Activated naive CD8-positive, alpha-beta T cell treated with anti-CD3 and anti-CD28 coated beads for 36 hours (primary cell): ENCODE measurements at places on chromosomes 4 and X.

- DNase-seq: no peak
Measured at GRCh38 chr4:55912249-55912648, 36.5 kb upstream of the CEP135 start.

GRCh38 chrX:41133551-41133950, 48.3 kb downstream of the USP9X start:
- DNase-seq: no peak

DNA sequence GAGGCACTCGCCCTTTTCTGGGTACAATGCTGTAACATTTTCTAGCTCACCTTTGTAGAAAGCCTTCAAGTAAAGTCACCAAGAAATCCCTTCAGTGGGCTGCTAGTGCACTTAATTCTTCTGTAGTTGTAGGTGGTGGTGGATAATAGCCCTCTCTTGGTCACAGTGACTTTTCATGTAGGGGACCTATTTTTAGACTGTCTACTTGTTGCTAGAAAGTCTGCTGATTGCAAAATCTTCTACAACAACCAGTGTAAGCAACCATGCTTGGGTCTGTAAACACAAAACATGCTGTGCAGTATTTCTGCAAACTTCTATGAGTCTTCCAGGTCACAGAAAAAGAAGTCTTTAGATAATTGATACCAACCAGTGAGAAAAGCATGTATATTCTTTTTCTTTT, 55.6 kb downstream of the PBDC1 start:
- no peak for DNase-seq

GRCh38 chr4:88697588-88698329, at the start of gene NAP1L5:
NAP1L5 (minus strand) TSS chr4:88697829; CDS start chr4:88697754, 75 bp downstream.
- DNase-seq: peak; percentile 71

GRCh38 chr4:177582992-177583391, 140.8 kb upstream of the AGA start:
- no peak for DNase-seq

DNA sequence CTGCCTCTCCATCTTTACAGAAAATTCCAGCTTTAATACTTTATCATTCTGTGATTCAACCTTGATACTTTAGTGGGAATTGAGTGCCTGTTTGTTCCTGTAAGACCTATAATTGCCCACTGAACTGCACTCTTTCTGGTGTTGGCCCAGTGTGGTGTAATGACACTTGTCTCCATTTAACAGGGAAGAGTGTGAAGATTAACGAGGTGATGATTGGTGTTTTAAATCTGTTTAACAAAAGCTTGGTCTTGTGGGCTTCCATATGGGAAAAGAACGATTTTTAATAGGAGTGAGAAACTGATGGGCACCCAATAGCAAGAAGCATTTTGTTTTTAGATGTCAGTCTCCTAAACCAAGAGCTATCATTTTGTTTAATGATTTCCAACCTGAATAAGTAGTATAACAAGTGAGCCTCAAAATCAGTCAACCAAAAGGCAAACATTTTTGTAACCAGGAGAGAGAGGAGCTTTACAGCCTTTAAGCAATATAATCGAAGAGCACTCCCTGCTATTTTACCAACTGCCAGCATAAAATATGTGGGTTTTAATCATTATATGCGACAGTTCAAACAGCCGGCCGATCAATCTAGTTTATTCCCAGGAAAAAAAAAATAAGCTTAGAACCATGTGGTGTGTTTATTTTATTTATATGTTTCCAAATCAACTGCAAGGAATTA, 50.2 kb downstream of the SUPT20HL1 start:
- DNase-seq: no peak

DNA sequence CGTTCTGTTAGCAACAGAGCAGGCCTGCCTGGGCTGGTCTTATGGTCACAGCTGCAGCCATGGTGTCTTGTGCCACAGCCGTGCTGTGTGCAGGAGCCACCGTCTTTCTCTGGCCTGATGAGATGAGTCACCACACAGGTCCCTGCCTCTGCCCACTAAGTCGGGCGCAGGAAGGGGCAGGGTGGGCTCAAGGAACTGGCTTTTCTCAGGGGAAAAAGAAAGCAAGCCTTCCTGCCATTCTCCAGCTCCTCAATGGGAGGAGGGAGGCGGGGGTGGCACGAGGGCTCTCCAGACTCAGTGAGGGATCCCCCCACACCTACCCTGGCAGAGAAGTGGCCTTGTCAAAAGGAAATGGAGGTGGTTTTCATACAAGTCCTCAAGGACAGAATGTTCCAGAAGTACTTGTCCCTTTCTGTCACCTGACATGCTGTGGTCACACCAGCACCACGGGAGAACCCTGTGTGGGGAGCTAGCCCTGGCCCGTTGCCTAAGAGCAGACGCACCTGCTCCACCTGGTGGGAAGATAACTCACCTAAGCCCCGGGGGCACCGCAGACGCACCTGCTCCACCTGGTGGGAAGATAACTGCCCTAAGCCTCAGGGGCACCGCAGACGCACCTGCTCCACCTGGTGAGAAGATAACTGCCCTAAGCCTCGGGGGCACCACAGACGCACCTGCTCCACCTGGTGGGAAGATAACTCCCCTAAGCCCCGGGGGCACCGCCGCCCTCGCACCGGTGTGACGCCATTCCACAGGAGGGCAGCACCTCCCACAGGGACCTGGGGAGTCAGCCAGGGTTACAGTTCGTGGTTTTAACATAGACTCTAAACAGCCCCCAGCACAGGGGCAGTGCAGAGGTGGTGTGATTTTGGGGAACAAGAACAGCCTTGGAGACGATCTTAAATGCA, 18.5 kb downstream of the UVSSA start:
- no peak for DNase-seq

DNA sequence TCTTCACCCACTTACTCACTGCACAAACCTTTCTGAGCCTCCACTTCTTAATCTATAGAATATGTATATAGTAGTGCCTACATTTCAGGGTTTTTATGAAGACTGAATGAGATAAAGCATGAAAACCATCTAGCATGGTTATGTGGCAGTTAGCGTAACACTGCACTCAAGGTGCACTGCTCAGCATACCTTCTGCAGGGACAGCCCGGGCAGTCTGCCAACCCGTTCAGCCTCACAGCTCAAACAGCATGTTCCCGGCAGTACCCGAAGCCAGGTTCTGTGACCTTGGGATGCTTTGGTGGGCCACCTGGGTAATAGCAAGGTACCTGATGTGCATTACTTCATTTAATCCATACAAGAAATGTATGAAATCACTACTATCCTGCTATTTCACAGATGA, 81.4 kb downstream of the DOCK11 start:
- no peak for DNase-seq

DNA sequence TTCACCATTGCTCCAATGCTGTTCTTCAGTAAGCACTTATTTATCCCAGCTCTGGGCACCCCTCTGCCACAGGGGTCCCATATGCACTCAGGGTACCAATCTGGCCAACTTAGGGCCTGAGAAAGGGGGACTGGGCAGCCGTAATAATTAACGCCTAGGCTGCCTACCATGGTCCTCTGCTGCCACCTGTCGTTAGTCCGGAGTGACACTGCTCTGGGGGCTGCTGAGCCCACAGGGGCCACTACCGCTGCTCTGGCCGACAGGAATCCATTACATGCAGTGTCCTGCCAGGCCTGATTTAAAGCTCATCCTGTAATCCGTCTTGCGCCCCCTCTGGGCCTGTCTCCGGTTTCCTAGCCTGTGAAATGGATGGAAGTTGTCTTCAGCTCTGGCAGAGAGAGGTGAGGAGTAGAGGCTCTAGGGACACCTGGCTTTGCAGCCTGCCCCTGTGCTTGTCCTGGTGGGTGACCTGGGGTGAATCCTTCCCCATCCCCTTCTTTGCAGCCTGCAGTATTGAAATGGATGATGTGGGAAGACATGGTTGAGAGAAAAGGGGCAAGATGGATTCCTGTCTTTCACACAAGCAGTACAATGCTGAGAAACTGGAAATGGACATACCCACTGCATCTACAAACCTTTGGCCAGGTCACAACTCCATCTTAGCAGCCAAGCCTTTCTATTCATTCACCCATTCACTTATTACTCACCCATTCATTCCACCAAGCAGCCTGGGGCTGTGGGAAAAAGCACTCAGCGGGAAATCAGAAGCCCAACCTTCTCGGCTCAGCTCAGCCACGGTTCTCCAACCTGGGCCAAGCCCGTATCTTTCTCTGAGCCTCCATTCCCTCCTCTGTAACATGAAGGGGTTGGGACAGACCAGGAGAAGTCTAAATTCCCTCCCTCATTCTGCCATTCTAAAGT, 116.3 kb upstream of the NALF2 start:
- DNase-seq: peak; percentile 30

DNA sequence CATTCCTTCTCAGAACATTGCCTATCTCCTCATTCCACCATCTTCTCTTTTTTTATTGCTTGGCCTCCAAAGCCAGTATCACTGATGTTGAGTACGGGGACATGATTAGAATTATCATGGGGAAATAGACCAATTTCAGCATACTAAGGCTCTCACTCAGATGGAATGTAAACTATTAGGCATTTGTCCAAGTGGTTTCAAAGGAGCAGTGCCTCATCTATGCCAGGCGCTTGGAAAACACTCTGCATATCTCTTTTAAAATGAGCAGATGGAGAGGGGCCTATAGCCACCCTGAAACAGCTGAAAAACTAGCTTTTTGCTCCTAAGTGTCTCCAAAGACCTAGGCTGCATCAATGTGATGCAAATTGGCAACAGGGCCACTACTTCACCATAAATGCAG, 150.8 kb upstream of the DIPK2B start:
- no peak for DNase-seq

- no peak for DNase-seq
Measured at GRCh38 chr4:114085611-114086345, 106.3 kb upstream of the ARSJ start.

DNA sequence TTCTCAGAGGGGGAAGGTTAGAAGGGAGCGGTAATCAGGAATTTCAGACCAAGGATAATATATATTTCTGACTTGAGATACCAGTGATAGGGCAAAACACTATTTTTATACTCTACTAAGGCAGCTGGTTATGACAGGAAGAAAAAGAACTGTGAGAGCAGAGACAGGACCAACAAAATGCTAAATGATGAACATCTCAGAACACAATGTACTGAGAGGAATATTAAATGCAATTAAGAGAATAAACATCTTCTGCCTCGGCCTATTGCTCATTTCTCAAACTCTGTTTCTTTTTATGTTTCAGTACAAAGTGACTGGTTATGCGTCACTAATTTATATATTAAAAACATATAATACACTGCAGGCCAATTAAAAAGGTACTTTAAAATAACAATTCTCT, 122.0 kb upstream of the RLIM start:
- DNase-seq: no peak

DNA sequence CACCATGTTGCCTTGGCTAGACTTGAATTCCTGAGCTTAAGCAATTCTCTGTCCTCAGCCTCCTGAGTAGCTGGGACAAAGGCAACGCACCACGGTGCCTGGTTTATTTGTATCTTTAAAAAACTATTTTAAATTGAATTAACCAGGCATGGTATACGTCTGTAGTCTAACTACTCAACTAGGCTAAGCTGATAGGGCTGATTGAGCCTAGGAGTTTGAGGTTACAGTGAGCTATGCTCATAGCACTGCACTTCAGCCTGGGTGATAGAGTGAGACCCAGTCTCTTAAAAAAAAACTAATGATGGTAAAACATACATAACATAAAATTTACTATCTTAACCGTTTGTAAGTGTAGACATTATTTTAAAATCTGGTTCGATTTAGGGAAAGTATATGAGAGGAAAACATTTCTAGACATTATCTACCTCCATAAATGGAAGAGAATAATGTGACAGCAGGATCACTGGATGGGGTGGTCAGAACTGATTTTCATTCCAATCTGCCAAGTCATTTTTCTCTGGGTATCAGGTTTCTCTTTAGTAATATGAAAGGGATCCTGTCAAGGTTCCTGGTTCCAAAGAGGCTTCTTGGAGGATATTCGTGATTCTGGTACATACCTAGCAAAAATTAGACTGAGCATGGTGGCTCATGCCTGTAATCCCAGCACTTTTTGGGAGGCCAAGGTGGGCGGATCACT, 8.7 kb upstream of the ITGB1BP2 start:
- DNase-seq: no peak

GRCh38 chr4:56817840-56818491, 3.5 kb downstream of the SPINK2 start:
- peak; percentile 50 for DNase-seq

DNA sequence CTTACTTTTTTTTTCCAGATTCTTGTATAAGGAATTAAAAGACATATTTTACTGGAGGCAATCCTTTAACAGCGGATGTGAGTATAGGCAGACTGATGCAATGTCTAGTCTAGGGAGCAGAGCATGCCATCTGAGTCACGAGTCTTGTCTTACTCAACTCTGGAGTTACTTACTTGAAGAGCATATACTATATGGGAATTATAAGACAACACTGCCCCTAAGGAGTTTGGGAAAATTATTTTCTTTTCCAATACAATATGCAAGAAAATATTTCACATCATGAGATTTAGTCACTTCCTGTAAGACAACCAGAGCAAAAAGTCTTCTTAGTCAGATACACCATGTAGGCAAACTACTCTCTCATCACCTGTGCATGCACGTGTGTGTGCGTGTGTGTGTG, 537.3 kb upstream of the FTHL17 start:
- no peak for DNase-seq

DNA sequence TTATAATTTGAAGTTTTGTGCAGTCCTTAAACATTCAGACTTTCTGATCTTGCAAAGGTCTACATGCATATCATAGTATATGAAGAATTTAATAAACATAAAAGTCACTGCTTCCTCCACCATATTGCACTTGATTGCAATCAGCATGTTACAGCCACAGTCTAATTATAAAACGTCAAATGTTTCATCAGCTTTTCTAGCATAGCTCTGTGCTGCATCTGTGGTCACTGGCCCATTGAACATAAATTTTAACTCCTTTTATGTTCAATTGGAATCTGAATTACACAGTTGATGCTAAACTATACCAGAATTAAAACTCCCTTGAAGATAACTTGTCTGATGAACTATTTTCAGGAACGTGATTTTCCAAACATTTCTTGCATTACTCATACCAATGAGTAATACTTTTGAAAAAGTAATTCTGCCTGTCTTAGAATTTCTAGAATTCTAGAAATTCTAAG, 329.1 kb downstream of the GALNTL6 start:
- DNase-seq: no peak

DNA sequence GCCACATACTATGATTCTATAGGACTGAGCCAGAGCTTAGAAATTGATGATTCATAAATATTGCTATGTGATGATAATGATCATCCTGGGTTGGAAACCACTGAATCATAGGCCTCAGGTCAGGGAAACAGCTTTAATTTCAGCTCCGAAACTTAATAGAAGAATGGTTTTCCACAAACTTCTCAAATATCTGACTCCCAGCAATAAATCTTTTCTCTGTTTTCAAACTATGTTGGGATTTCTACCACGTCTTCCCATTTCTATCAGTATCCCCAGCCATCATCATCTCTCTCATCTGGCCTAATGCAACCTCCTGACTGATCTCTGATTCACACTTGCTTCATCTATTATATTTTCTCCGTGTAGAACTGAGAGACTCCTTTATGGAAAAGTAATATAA, 521.8 kb upstream of the AGA start:
- no peak for DNase-seq

GRCh38 chr4:104879367-104879766, 267.3 kb upstream of the TET2 start:
- DNase-seq: no peak

DNA sequence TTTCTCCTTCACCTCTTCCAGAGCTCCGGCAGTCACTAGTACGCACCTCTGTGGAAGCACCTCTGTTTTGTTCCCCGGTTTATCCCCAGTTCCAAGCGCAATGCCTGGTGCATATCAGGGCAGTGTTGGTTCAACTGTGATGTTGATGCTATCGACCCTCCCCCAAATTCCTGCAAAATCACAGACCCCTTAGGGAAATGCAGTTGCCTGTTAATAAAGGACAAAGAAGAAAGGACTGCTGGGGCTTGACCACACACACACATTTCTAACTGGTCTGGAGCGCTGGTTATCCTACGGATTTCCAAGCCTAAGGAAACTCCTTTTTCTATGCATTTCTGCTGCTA, 530 bp upstream of the NMU start:
- no peak for DNase-seq
